ENCODE measurements at places on chromosomes 1 and 21. TPM values are rescaled to one million over a fixed set of nuclear protein-coding genes. Genes with fewer than 3 reads are reported as not detected.

SPATA21 gene
- total RNA-seq, result not detected

USH2A gene
- total RNA-seq, result not detected

CNR2 gene
- total RNA-seq, result not detected

TRIM67 gene
- not detected for total RNA-seq

CLCA4 gene
- not detected for total RNA-seq

AGTRAP gene
- total RNA-seq, result 45.2 TPM

SLC25A33 gene
- 6.8 TPM for total RNA-seq

CEP85 gene
- 9.7 TPM for total RNA-seq

SLAMF6 gene
- total RNA-seq, result not detected

- DNase-seq, result no peak
Observed at GRCh38 chr1:22315315-22316078, 136.2 kb upstream of the ZBTB40 start.

GRCh38 chr1:167175901-167176300 lies 44.8 kb upstream of the POU2F1 start:
- DNase-seq, result no peak

DNA sequence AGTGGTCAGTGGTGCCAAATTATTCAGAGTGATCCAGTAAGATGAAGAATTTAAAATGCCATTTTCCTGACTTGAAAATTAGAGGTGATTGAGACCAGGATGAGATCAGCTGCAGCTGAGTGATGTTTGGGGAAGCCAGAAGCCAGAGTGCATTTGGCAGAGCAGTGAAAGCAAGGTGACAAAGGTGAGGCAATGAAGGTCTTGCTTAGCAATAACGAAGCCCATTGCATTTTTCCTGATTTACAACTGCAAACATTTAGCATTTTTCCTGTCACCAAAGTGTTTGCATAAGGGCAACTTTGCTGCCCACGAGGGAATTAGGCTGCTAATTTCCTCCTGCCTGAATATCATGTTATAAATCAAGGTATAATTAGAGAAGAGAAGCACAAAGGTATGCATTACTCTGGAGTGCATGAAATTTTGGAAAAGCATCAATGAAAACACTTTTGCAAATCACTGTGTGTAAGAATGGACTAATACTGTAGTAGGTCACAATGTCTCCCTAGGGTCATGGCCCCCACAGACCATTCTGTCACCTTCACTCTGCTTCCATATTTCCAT lies 188.2 kb upstream of the LYPLAL1 start:
- no peak for DNase-seq

- DNase-seq, result no peak
Observed at GRCh38 chr1:35539073-35539823, 18.0 kb downstream of the KIAA0319L start.

DNA sequence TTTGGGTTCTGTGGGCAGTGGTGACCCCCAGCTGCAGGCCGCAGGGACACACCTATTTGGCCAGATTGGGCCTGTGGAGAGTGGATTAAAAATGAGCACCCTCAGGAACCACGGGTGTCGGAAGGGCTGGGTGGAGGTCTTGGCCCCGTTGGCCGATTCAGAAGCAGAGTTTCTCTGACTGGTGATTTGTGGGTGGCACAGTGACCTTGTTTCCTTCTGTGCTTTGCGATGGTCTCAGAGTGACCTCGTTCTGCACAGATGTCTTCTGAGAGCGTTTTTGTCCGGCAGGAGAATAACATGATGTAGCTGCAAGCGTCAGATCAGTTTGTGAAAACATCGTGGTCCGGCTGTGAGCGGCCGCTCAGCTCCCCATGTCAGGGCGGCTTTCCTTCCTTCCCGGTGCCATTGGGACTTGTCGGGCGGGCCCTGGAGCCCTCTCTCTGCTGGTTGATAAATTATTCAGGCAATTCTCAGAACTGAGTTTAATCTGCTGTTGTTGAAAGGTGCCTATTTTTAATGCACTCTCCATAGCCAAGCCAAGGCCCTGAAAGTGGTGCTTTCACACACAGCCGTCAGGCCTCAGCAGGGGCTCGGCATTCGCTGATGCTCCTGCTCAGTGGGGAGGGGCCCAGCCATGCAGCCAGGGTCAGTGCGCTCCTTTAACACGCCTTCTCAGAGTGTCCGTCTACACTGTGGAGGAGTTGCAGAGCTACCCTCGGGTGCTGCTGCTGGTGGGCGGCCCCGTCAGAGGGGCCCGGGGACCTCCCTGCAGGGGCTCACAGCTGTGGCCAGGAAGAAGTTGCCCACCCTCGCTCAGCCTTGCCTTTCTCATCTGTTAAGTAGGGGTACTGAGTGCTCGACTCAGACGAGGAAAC lies 26.8 kb downstream of the TRPM2 start:
- no peak for DNase-seq

DNA sequence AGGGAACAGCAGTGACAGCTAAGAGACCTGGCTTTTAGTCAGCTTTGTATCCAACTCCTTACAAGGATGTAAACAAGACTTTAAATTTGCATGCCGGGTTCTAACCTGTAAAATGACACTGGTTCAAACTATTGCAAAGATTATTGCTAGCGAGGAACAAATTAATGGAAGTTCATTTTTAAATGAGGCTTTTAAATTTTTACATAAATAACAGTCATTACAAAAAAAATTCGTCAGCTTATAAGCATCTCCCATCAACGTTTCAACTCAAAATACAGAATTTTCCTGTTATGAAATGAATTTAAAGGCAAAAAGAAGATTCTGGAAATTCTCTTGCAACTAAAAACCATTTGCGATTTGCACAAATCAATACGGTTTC lies 668 bp downstream of the KIF14 start:
- no peak for DNase-seq

- no peak for DNase-seq
Observed at GRCh38 chr1:173409613-173410012, 67.5 kb upstream of the PRDX6 start.

DNA sequence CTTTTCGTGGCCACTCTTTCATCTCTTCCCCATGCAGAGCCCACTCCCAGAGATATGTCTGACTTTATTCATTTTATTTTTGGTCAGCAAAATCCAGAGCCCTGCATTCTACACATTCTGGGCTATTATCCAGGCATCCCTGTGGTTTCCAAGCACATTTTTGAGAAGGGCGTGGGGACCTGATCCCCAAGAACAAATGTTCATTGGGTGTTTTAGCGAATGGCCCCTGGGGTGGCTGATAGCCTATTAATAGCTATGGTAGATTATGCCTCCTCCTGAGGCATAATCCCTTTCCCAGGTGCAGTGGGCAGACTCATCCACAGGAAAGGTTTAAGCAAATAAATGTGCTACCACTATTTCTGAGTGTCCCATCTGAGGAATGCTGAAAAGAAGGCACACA lies 511.8 kb upstream of the USP24 start:
- no peak for DNase-seq

GRCh38 chr1:81802707-81803430 lies 2.1 kb downstream of the ADGRL2 start:
- DNase-seq, result no peak

DNA sequence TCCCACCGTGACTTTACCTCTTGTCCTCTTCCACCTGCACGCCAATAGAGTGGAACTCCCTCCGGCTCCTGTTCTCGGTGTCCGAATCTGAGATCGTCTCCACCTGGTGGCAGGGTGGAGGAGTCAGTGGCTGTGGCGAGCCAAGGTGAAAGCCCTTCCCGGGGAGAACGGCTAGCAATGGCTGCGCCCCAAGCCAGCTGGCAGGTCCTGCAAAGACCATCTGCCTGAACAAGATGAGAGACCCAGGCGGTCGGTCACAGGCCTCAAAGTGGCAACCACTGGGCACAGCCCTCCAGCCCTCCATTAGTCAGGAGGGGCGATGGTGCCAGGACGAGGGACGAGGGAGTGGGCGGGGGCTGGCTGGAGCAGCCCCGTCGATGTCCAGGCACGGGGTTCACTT lies 25.4 kb upstream of the SMIM12 start:
- DNase-seq, result no peak

DNA sequence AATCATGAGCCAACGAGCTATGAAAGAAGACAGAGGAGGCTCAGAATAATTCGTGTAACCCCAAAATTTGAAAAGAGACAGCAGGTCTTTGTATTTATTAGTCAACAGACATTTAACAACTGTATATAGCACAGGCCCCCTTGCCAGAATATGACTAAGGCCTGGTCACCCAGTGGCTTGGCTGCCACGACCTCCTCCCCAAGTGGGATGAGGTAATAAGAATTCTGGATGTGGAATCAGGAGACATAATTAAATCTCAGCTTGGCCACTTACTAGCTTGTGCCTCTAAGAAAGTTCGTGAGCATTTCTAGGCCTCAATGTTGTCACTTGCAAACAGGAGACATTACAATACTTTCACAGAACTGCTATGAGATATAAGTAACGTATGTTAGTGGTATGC lies 134.2 kb upstream of the TNFSF4 start:
- DNase-seq, result no peak

DNA sequence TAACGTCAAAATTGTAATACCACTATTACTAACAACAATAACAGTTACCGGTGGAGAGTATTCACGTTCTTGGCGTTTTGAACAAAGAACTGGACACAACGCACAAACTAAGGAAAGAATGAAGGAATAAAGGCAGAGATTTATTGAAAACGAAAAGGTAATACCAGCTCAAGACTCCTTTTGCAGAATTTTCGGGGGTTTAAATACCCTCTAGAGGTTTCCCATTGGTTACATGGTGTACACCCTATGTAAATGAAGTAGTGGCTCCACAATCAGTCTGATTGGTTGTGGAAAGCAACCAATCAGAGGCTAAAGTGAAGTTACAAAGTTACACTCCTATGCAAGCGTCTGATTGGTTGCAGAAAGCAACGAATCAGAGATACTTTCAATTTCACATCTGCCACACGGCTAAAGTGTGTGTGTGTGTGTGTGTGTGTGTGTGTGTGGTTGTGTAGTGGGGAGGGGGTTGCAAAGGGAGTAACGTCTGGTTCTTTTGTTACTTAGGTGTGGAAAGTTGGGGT lies 1.1 kb upstream of the GTF2B start:
- peak; percentile 17 for DNase-seq

GRCh38 chr1:45394342-45394741 lies 54.1 kb upstream of the MUTYH start:
- no peak for DNase-seq

GRCh38 chr1:54705153-54705552 lies 10.5 kb upstream of the TTC4 start:
- no peak for DNase-seq

DNA sequence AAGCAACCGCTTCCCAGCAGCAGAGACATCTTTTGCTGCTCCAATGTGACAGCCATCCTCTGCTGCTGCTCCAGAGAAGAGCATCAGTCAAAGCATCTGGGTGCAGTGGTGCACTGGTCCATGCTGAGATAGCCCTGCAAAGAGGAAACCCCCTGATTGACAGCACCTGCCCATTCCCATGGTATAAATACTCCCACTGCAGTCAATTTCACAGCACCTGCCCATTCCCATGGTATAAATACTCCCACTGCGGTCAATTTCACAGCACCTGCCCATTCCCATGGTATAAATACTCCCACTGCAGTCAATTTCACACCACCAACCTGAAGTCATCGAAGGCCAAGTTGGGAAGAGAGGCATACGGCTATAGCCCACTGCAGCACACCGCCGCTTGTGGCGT lies 25.5 kb downstream of the FBXO2 start:
- no peak for DNase-seq

GRCh38 chr1:84069236-84069845 lies 70.4 kb upstream of the TTLL7 start:
- no peak for DNase-seq

GRCh38 chr1:108141621-108142020 lies 58.5 kb downstream of the SLC25A24 start:
- DNase-seq, result no peak

GRCh38 chr1:24443241-24443656 lies 27.6 kb downstream of the NIPAL3 start:
- no peak for DNase-seq

GRCh38 chr1:30379684-30380624 lies 343.4 kb downstream of the MATN1 start:
- DNase-seq, result peak; percentile 8

DNA sequence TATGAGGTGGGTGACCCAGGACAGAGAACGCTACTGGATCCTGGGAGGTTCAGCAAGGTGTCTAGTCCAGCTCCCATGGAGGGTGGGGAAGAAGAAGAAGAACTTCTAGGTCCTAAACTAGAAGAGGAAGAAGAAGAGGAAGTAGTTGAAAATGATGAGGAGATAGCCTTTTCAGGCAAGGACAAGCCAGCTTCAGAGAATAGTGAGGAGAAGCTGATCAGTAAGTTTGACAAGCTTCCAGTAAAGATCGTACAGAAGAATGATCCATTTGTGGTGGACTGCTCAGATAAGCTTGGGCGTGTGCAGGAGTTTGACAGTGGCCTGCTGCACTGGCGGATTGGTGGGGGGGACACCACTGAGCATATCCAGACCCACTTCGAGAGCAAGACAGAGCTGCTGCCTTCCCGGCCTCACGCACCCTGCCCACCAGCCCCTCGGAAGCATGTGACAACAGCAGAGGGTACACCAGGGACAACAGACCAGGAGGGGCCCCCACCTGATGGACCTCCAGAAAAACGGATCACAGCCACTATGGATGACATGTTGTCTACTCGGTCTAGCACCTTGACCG lies 8.6 kb upstream of the PIGV start:
- DNase-seq, result no peak

GRCh38 chr1:154705544-154705943 lies 97.6 kb upstream of the ADAR start:
- no peak for DNase-seq

DNA sequence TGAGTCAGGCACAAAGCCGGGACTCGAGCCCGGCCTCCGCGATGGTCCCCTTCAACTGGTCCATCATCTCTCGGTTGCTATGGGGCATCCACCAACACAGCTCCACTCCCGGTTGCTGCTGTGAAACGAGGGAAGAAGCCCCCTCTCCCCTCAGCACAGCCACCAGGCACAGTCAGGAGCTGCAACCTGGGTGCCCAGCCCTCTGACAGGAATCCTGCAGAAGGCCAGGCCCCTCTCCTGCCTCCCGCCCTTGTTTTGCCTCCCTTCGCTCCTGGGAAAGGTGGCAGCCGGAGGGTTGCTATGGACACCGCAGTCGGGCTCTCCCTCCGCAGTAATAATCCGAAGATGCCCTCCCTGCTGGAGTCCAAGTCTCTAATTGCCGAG lies 8.9 kb upstream of the KCNN3 start:
- DNase-seq, result no peak

DNA sequence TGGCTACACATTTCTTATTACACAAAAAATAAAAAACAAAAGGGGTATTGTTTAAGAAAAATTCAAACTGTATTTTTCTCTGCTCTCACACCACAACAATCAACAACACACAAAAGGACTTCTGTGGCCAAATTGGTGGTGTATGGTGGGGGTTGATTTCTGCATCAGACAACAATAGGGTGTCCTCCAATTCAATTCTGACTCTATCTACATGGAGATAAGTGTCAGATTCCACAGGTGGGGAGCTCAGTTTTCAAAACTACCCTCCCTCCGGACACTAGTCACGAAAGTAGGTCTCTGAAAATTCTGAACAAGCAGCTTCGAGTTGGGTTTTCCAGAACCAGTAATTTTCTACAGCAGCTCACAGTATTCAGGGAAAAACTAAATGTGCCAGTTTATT lies 744.9 kb upstream of the NCAM2 start:
- no peak for DNase-seq

Data from pulmonary artery endothelial cell (primary cell).